ENCODE measurements at places on chromosomes 11 and 22.

DNA sequence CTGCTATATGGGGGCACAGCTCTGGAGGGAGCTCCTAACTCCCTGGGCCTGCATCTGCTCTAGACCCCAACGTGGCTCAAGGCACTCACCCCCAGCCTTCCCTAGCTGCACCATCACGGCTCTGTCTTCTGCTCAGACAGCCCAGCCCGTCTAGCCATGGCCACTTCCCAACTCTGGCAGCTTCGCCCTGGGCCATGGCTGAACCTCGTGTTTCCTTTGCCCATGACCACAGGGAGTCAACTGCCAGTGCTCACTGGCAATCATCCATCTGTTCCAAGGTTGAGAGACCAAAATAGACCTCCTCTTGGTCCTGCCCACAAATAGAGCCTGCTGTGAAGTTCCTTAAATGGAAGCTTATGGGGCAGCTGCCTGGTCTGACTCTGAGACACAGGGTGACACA is 5.4 kb downstream of the LMO1 start:
- no peak for DNase-seq

- peak; percentile 64 for DNase-seq
Measured at GRCh38 chr11:78216571-78217287, 28.0 kb downstream of the USP35 start.

DNA sequence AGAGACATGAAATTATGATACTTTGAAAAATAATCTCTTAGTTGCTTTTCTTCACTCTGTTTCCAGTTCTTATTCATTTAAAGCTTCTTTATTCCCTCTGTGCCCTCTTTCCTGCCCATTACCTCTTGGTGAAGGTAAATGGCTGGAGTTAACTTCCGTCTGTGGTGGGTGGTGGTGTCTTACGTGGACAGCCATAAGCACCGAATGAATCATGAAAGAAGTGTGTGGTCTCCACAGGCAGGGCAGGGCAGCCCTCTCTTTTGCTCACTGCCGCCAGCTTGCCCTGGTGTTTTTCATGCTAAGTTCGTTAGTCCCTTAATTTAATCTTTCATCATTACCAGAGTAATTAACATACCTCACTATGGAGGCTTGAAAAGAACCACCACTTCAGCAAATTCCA is 98.7 kb upstream of the SORL1-AS1 start:
- DNase-seq = no peak

- DNase-seq = no peak
Measured at GRCh38 chr22:41952713-41953112, 763 bp downstream of the SMIM45 start.

DNA sequence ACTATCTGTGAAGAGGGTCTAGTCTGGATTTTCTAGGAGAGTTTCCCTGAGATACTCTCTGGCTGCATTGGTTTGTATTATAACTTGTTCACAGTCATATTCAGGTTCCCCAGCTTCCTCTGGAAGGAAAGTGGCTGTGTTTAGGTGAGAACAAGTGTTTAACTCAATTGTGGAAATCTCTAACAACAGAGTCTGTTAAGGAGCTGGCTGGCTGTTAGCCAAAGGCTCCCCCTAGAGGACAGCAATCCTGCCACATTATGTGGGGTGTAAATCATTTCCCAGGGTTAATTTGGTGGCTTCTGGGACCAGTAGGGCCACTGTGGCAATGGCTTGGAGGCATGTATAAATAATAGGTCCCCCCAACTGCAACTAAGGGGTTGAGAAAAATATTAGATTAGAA is 18.4 kb downstream of the MS4A6E start:
- DNase-seq = no peak

Data from NCI-H226 (cell line).